CD4-positive, alpha-beta T cell treated with Interleukin-6 at 100 ng/mL for 8 hours (primary cell): ENCODE measurements at places on chromosomes 5 and 9.

GRCh38 chr5:109619021-109619460, 70.7 kb upstream of the MAN2A1 start:
- DNase-seq, result no peak

DNA sequence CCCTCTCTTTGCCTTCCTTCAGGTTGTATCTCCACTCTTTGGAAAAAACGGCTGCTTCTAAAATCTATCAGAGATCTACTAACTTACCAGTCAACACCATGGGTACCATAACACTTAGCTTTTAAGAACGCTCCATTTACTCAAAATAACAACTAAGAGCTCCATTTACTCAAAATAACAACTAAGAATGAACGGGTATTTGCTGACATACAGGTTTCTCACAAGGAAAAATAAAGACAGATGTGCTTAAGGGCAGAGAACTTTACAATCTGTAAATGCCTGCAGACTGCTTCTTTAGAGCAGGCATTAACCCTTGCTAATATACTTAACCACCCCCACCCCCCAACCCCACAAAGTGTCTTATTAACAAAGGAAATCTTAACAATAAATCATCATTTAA, 2.8 kb downstream of the UBAP2 start:
- DNase-seq, result no peak

DNA sequence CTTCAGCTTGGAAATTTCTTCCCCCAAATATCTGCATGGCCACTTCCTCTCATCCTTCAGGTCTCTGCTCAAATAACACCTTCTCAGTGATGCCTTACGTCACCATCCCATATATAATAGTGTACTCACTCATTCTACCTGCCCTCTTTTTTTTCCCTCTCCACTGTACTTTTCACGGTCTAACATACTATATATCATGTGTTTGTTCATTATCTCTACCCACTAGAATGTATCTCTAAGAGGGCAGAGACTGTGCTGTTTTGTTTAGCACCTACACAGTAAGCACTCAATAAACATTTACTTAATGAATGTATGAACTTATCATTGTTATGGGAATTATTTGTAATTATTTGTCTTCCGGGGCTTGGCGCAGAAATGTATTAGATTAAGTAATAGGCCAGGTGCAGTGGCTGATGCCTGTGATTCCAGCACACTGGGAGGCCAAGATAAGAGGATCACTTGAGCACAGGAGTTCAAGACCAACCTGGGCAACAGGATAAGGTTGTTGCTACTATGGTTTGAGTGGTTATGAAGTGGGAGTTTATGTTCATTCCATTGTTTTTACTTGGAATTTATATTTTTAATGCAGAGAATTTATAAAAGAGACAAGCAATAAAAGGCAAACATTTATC, 6.0 kb upstream of the IL13 start:
- no peak for DNase-seq

- DNase-seq, result peak; percentile 1
These were observed 925 bp downstream of the ABHD17B start for GRCh38 chr9:71909887-71910649.

DNA sequence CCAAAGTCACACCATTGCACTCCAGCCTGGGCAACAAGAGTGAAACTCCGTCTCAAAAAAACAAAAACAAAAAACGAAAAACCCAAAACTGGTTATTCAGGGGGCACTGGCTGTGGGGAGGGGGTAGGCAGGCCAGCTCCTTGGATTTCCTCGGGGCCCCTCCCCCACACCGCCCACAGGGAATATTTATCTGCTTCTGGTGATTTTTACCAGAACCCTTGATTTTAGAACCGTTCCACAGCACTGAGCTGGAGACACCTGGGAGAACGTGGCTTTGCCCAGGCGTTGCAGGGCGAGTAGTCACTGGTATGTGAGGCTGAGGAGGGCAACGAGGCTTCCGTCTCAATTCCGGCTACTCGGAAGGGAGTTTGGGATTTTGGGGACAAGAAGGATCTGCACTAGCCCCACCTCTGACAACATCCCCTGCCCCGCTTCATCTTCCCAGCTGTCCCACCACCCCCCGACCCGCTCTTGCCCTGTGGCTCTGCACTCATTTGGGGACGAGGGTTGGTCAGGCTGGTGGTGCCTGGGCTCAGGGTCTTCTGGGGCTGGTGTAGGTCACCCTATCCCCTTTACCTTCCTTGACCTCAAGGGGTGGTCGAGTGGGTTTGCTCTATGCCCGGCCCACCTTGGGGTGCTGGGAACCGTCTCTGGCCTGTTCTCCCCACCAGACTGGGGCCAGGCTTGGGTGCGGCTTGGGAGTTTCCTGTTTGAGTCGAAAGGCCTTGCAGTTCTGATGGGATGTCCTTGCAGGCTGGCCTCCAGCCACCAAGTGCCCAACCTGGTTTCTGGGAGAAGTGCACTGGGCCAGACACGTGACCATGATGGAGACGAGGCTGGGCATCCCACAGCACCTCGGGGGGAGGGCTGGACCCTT, 3.5 kb downstream of the AHRR start:
- DNase-seq, result no peak

DNA sequence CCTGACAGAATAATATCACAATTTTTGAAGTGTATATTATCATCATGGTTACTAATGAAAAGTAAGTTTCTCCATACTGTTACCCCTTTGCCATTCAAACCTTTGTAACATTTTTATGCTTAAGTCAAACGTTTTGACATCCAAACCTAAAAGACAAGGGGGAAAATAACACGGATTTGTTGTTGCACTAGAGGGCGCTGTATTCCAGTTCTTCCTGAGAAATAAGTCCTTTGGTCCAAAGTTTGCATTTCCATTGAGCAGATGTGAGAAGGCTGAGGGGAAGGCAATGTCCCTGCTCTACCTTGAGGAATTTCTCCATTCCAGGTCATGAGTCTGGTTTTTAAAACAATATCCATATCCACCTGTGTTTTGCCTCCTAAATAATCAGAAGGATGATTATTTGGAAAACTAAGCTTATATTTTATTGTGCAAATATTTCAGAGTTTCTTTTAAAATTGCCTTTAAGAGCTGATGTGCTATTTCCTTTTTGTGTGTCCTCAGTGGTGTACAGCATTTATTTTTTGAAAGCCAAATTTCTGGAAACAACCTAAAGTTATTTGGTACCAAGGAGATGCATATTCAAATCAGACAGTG, 9.7 kb downstream of the LECT2 start:
- peak; percentile 16 for DNase-seq

DNA sequence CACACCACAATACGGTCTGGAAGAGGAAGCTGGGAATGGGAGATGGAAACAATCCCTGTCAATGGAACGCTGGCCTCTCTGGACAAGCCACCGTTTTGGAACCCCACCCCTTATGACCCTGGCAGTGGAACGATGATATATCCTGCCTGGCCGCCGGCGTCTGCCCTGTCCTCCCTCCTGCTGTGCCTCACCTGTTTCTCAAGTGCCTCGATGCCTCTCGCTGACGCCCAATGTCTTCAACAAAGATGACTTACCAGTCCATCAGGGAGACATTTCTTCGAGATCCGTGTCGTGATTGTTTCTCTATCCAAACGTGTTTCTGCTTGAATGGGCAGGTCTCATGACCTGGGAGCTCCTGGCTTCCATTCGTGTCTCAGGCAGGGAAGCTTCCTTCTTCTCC, 476.5 kb downstream of the SPATA31A7 start:
- DNase-seq, result no peak

DNA sequence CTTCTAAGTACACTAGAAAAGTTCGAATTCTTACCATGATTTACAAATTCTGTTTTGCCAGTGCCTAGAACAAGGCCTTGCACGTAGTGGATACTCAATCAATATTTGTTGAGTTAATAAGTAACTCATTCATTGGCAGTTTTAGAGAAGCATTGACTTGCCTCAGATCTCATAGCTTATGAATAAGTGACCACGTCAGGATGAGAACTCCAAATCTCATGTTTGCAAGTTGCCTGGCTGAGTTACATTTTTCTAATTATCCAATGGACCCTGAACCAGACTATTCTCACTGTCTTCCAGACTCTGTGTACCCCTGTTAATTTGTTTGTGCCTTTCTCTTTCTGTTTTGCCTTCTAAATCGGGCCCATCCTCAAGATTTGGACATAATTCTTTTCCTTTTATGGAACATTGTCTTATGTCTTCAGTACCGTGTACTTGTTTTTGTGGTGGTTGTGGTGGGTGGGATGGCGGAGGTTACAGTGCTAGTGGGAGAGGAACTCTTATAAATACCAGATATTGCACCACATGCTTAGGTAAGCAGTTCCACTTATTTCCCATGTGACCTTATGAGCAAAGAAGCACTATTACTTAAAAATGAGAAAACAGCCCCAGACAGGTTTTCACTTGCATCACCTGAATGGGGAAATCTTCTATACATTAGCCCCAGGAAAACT, 96.3 kb downstream of the UNC13B start:
- DNase-seq, result no peak
